ENCODE measurements at places on chromosomes 12 and 14.

DNA sequence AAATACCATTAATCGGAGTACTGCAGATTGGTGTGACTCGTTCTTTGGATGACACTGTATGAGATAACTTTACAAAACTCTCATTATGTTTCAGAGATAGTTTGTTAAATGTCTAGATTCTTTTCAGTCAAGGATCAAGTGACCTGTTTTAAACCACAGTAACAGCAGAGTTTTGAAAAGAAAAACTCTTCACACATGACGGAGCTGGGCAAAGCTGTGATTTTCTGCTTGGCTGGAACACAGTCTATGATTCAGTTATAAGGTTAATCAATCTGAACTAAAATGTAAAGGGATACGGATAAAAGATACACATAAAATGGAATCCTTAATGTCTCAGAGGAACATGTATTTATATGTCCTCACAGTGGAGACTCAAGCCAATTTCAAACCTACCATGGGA lies 573.2 kb downstream of the PRKD1 start:
- no peak for DNase-seq

DNA sequence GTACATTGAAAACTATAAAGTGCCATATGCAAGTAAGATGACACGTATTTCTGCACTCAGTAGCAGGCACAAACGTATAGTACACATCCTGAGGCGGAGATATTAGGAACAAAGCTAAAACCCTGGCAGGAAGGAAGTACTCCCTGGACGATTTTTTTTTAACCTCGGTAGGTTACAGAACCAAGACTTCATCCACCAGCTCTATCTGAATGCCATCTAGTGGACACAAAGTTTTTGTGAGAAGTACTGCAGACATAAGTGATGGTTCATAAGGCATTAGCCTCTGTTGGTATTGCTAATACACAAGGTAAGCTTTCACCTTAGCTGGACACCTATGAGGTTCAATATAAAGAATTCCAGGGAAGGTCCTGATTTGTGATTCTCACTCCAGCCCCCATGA lies 83.0 kb upstream of the CCDC196 start:
- no peak for DNase-seq

GRCh38 chr12:131783915-131784541 lies 44.2 kb upstream of the MMP17 start:
- DNase-seq: no peak

- DNase-seq: no peak
Measured at GRCh38 chr14:101927859-101928258, 36.5 kb upstream of the DYNC1H1 start.

DNA sequence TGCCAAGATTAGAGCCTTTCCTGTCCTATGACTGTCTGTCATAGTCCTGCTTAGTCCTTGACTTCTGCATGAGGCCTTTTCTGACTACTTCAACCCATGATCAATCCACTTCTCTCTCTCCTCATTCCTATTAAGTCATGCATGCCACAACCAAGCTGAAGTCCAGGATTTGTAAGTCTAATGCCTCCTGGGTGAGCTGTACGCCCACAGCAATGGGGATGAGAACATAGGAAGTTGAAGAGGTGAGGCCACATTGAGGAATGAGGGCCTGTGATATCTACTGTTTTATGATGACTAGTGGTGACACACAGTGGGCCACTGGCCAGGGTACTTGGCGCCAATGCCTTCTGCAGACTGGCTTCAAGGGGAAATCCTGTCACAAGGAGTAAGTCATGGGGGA lies 994.1 kb upstream of the TMEM132C start:
- DNase-seq: no peak

DNA sequence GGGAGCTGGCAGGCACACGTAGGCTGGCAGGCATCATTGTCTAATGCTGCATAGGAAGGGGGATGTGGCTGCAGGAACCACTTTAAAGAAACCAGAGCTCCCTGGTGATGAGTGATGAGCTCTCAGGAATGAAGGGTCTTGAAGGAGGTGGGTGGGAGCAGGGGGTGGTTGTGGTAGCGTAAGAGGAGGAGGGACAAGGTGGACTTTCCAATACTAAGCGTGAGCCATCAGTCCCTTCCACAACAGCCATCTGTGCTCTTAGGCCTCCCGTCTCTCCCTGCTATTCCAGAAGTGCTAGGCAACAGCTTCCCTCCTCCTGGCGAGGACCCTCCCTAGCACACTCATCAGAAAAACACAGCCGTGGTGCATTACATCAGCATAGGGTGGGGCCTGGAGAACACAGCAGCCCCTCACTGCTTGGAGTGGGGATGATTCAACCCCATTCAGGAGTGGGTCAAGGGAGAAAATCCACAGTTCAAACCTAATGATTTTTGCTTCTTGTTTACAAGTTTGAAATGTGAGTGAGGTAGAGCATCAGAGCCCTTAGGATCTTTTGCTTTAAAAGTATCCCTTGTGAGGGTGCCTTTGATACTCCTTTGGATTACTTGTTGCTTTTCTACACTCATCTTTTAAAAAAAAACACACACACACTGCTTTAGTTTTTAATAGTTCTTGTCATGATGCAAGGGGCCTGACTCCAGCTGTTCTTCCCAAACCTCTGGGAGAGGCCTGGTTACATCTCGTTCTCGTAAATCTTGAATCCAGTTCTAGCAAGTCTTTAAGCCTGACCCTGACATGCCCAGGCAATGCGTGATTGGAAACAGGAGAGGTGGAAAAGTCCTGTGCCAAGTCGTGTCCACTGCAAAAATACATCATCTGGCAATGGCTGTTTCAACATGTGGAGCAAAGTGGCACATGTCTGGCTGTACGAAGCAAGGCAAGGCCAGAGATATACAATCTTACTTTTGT lies 356.4 kb upstream of the DDHD1 start:
- DNase-seq: no peak

DNA sequence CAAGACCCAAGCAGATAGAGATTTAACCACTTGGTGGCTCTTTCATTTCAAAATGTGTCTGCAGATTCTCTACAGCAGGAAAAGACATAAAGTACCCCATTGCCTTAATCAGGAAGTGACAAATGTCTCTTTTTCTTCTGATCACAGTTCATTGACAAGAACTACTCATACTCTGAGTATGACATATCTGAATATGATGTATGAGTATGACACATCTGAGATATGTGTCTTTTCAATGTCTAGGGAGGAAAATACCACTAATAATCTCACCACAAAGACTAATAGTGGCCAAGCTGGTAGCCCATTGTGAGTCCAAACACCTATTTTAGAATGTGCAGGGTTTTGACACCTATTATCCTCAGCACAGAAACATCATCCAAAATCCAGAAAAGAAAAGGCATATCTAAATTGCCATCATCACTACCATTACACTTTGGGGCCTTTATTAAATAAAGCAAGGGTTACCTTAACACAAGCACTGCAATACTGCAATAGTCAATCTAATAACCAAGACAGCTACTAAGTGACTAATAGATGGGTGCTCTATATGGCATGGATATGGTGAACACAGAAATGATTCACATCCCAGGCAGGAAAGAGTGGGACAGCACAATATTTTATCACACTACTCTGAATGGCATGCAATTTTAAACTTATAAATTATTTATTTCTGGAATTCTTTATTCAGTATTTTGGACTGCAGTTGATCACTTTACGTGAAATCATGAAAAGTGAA lies 243.7 kb upstream of the FAR2 start:
- DNase-seq: no peak

GRCh38 chr14:78399316-78399889 lies 229.2 kb downstream of the NRXN3 start:
- DNase-seq: no peak

DNA sequence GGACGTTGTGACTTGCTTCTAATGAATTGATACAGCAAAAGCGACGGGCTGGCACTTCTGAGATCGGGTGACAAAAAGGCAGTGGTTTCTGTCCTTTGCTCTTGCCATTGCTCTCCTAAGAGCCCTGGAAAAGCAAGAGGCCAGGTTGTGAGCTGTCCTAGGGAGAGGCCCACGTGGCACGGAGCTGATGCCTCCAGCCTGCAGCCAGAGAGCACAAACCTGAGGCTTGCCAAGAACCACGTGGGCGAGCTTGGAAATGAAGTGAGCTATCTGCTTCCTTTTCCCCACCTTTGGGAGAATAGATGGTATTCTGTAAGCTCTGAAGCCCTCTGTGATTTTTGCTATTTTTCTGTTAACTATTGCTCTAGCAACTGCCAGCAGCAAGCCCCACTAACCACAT lies 26.4 kb upstream of the NOS1 start:
- no peak for DNase-seq

DNA sequence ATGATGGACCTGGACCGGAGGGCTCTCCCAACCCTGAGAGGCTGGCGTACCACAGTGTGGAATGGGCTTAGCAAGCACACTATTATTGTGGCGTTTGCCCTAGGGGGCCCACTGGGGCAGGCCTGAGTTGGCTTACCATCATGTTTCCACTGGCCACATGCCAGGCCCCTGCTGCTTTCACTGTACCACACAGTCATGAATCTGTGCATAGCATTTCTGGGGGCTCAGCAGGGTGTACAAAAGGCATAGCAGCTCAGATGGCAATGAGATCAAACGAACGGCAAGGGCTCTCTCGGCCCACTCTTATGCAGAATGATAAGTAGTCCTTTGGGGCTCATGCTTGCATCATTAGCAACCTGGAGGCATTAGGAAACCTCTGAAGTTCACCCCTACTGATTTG lies 137.0 kb upstream of the HIF1A start:
- no peak for DNase-seq

DNA sequence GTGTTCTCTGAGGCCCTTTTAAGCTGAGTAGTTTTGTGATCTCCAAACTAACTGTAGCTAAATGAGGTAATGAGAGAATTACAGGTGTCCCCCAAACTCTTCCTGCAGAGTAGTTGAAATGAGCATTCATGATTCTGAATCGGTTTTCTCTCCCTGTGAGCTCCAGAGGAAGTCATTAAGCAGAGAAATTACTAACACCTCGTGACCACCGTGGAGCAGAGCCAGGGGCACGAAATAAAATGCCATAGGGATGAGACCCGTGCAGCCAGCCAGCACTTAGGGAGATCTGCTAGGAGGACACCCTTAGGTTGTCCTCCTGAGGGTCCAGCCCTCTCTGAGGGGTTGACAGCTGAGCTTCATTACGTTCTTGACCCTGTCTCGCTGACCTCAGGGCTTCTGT lies 79.5 kb downstream of the SLC25A47 start:
- DNase-seq: no peak

- no peak for DNase-seq
Measured at GRCh38 chr12:55983232-55983842, 9.5 kb downstream of the RAB5B start.

DNA sequence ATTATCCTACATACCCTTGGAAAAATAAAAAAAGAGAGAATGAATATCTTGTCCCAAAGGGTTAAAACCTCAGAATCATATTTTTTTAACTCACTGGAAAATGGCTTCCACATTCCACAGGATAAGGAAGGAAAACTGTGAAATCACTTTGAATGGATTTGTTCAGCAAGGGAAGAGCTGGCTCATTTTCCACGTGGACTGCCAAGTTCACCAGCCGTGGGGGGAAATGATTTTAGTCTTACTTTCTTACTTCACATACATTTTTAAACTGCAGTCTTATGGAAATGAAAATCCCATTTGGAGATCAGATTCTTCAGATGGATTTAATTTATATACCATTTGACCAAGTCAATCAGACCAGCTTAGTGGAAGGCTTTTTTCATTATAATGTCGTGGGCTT lies 29.9 kb upstream of the AEBP2 start:
- no peak for DNase-seq

DNA sequence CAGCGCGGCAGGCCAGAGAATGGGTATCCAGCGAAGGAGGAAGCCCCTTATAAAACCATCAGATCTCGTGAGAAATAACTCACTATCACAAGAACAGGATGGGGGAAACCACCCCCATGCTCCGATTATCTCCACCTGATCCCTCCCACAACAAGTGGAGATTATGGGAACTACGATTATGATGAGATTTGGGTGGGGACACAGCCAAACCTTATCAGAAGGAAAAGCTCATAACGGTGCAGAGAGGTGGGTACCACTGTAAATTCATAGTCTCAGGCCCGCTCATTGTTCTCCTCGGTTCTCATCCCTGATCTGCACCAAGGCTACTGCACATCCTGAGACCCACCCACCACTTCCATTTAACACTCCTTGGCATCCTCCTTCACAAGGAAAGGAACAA lies 326.5 kb downstream of the MED13L start:
- DNase-seq: no peak

DNA sequence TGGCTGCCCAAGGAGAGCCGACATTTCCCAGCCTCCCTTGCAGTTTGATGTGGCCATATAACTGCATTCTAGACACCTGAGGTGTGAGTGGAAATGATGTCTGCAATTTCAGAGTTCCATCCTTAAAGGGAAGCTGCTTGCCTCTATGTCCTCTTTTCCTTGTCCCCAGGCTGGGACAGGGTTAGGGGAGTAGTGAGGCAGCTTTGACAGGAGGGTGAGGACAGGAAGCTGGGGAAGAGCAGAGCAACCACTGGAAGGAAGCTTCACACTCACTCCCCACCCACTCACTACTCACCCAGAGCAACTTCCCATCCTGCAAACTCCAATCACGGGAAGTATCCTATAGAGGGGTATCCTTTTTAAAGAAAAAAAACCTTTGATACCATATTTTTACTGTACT lies 28.9 kb upstream of the LTA4H start:
- no peak for DNase-seq

DNA sequence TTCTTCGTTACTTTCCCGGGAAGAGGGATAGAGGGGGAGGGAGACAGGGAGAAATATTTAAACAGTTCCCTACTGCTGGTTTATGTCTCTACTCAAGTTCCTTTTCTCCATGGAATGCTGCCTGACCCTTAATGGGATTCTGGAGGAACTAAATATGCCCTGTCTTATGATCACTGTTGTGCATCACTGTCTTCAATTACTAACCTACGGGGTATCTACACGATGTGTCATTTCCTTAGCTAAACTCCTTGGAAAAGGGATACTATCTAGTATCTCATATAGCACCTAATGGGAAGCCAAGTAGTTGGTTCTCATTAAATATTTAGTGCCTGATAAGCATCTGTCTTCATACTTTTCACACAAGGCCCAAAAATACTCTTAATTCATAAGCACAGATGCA lies 37.5 kb upstream of the FBLN5 start:
- no peak for DNase-seq

GRCh38 chr12:5503774-5504173 lies 71.9 kb downstream of the NTF3 start:
- DNase-seq: no peak

- no peak for DNase-seq
Measured at GRCh38 chr12:12502815-12503151, 59.9 kb downstream of the DUSP16 start.

DNA sequence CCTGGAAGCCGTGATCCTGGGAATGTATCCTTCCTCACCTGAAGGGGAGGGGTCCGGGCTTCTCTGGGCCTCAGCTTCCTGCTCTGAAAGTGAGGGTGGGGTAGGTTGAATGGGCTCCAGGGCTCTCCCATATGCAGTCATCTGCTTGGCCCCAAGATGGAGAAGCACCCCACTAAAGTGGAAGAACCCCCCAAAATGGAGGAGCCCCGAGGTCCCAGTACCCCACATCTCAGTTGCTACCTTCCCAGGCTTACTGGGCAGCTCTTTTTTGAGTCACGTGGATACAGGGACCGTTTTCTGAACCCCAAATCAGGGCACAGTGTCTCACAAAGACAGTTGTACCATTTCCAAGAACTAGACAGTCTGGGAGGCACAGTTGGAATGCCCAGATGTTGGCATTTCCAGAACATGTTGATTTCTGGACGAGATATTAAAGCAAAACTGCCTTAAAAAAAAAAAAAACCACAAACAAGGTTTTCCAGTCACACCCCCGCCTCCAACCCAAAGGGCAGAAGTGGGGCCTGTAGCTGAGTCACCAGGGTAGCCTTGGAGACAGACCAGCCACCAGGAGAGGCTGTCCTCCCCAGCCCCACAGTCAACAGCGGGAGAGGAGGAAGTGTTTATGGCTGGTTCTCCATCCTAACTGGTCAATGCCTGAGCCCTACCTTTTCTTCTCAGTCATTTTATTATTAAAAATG lies 12.1 kb downstream of the VASH1 start:
- no peak for DNase-seq

GRCh38 chr14:101199028-101199770 lies 295.7 kb upstream of the RTL1 start:
- no peak for DNase-seq
